ENCODE measurements at places on chromosomes 1 and 21.

- DNase-seq = no peak
Observed at GRCh38 chr1:18512883-18513282, 32.2 kb downstream of the KLHDC7A start.

GRCh38 chr1:113947388-113948107, 18.4 kb downstream of the HIPK1 start:
- DNase-seq = no peak

DNA sequence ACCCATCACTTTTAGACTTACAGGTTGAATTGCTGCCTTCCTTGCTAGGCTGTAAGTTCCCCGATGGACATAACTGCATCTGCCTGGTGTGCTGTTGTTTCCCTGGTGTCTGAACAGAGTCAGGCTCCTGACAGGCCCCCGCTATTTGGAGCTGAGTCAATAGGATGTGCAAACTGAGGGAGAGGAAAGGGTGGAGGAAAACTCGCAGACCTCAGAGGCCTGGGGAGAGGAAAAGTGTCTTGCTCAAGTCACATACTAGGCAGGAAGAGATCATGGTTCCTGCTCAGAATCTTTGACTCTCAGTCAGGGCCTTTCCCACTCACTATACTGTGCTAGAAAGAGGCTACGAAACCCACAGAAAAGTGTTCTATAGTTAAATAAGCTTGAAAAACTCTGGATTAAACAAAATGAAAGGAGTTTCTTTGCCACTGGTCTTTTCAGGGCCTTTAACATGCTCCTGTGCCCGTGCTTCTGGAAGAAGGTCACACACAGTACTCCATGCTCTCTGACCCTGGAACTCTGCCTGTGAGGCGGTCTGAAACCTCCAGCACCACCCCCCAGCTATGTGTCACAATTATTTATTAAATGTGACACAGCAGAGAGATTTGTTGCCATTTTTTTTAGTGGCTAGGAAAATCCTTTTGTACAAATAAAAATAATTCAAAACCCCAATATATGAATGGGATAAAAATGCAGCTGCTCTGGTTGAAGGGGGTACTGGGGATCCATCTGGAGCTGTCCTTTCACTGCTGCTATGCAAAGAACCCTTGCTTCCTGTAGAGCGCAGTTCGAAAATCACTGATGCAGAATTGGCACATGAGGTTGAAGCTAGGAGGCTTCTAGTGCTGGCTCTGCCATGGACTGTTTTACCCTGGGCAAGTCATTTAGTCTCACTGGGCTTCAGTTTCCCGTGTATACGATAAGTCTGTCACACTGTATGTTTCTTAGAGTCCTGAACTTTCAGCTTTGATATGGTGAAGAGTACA, 20.1 kb upstream of the CDCP2 start:
- no peak for DNase-seq

DNA sequence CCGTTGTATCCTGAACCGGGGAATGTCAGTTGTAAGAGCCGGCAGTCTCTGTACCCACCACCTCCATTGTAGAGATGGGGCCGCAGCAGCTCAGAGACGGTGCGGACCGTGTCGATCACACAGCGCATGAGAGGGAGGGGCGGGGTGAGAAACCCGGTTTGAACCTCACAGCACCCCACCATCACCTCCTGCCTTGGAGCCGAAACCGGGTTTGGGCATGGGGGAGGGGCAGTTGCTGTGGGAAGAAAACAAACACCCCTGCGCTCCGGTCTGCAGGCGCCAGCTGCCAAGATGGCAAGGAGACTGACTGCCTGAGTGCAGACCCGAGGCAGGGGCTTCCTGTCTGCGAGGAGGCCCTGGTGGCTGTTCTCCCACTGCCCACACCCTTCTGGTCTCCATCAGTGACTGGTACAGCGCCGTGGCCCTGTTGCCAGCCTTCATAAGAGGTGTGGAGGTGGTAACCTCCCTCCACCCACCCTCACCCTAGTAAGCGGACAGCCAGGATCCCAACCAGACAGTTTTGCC, 69.2 kb upstream of the SSBP3 start:
- peak; percentile 68 for DNase-seq

DNA sequence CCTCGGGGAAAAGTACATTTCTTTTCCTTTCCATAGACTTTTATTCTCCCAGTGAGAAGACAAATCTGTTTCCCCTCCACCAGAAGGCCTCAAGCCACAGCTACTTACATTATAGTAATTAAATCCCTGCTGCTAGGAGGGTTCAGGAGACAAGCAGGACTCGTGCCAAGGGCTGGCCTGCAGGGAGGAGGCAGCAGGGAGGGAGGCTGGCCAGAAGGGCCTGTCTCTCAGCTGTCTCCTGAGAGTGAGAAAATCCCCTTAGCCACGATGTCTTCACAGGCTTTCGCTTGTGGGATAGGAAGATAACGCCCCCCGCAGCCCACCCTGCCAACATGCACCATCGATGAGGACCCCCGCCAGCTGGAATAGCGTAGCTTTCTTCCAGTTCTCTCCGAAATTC, 14.0 kb downstream of the KCNN3 start:
- no peak for DNase-seq

- DNase-seq = no peak
Observed at GRCh38 chr1:29936031-29936544, 699.8 kb downstream of the PTPRU start.

DNA sequence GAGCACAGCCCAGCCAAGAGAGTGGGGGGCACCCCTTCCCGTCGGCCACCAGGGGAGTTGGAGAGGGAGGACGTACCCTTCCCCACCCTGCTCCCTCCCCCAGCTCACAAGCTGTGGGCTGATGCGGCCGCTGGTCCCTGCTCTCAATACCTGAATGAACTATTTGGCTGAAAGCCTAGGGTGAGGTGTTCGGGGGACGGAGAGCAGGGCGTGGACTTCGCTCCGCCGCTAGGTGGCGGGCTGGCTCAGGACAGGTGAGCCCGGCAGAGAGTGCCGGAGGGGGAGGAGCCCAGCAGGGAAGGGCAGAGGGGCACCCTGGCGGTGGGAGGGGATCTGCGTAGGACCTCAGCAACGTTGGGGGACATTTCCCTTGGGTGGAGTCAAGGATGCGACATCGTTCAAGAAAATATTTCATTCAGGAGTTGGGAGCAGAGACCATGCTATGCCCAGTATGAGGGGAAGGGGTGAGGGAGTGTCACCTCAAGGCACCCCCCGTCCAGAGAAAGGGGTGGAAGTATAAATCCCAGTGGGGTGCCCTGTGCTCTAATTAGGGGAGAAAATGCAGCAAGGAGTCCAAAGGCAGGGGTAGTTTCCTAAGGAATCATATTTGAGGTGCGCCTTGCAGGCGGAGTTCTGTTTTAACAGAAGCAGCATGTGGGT, 12.0 kb upstream of the RHBG start:
- peak; percentile 87 for DNase-seq

DNA sequence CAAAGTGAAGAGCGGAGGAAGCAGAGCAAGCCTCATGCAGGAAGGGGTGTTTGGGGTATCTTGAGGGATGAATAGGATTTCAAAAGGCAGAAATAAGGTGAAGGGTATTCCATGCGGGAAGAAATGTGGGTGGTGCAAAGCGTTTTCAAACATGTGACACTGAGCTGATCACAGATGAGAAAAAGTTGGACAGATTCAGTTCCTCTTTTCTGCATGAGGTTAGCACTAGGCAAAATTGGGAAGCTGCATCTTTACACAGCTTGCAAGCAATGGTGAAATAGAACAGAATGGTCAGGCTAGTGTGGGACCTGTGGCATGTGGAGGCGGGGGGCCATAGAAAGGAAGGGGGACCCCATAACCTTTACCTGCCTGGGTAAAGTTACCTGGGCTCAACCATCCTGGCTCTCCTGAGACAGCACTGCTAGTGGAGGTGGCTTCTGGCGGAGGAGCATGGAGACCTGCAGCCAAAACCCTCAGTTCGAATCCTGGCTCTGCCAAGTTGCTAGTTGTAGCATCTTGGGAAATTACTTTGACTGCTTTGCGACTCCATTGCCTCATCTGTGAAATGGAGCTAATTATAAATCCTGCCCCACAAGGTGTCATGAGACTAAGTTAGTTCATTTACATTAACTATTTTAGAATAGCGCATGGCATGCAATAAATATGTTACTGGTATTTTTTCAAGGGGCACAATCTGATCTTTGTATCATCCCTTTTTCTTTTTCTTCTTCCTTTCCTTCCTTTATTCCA, 16.4 kb downstream of the KCNA10 start:
- DNase-seq = no peak

GRCh38 chr1:192867180-192867579, 58.3 kb downstream of the RGS2 start:
- no peak for DNase-seq

DNA sequence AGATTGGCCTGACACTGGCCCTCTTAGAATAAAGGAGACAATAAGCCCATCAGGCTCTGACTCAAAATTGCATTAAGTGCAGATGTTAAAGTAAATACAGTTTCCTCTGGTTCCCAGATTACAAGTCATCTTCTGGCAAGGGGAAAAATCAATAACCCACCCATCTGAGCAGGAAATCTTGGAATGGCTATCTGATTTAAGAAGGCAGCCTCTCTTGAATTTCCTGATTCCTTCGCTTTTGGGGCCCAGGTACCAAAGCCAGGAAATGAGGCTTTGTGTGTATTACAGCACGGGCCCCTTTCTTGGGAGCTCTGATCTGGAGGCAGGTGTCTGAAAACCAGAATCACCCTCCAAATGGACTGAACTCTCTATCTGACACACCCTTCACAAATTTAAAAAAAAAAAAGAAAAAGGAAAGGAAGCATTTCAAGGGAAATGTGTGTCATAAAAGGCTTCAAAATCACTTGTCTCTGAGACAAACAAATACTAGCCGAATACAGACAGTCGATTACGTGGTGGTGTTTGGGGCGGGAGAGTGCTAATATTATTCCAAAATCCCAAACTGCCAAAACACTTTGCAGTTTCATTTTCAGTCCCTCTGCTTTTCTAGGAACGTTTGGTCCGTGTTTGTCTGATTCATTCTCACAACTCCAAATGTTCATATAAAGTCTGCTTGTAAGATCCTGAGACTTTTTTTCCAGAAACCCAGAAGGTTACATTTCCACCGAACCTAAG, 240.9 kb upstream of the CAMK1G start:
- DNase-seq = no peak

DNA sequence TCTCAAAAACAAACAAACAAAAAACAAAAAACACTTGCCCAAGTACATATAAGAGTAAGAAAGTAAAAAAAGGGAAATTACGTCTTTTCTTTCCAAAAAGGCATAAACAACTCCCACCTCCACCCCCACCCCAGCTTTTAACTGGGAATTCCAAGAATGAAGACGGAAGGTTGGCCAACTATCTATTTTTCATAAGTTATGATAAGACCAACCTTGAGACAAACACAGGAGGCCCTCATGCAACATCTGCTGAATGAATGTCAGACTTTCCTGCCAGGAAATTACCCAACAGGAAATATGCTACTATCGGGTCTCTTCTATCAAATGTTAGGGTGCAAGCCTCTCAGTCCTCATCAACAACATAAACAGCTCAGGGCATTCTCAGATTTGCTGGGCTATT, 1.9 kb downstream of the BSDC1 start:
- no peak for DNase-seq

- DNase-seq = no peak
Observed at GRCh38 chr1:91795591-91796389, 90.2 kb downstream of the TGFBR3 start.

GRCh38 chr1:204307334-204307883, 52.3 kb downstream of the PLEKHA6 start:
- DNase-seq = no peak

- no peak for DNase-seq
Observed at GRCh38 chr1:220682901-220683576, 7.1 kb upstream of the C1orf115 start.

DNA sequence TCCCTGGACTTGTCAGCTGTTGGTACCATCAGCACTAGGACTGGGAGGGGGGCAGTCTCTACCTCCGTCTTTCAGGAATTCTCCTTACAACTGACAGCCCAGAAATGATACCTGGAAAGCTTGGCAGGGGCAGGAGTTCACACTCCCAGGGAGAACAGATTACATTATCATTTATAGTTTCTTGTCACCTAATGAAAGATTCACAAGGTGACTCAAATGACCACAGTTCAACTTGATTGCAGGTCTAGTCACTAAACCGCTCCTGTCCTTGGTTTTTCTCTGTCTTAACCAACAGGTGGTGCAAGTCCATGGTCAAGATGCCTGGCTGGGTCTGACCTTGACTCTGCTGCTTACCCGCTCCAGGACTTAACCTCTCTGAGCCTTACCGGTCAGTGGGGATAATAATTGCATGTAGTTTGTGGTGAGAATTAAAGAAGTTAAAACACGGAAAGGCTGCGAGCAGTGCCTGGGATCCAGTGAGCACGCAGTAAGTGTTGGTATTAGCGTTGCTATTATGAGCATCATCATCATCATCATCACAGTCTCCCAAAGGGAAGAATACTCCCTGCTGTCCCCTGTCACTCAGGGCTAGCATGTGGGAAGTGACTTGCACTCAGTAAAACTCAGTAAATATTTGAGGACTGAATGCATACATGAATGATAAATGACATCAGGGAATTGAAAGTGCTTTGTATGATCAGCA, 125.3 kb upstream of the CD34 start:
- no peak for DNase-seq

GRCh38 chr1:32426489-32427255, 32.4 kb upstream of the BSDC1 start:
- DNase-seq = no peak

- DNase-seq = no peak
Observed at GRCh38 chr1:90344963-90345730, 350.2 kb downstream of the ZNF326 start.

- DNase-seq = peak; percentile 40
Observed at GRCh38 chr1:1205769-1206375, 520 bp downstream of the TNFRSF18 start.

DNA sequence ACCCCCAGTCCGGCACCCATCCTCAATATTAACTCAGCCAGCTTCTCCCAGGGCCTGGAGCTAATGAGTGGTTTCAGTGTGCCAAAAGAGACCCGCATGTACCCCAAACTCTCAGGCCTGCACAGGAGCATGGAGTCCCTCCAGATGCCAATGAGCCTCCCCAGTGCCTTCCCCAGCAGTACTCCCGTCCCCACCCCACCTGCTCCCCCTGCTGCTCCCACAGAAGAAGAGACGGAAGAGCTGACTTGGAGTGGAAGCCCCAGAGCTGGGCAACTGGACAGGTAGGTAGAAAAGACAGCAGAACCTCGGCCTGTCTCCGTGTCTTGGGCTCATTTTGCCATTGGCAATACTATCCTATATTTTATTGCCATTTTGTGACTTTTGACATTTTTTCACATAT, 45.4 kb upstream of the IPO9 start:
- DNase-seq = no peak

- no peak for DNase-seq
Observed at GRCh38 chr1:79012500-79012899, 6.0 kb upstream of the ADGRL4 start.

GRCh38 chr1:240618946-240619345, 7.0 kb upstream of the GREM2 start:
- no peak for DNase-seq
